ENCODE measurements at places on chromosomes 7 and 10.

- DNase-seq = no peak
Observed at GRCh38 chr10:28090506-28090905, 91.6 kb upstream of the ODAD2 start.

- no peak for DNase-seq
Observed at GRCh38 chr10:120195984-120196712, 260.9 kb upstream of the PLPP4 start.

- no peak for DNase-seq
Observed at GRCh38 chr10:114970515-114970914, 32.5 kb downstream of the TRUB1 start.

DNA sequence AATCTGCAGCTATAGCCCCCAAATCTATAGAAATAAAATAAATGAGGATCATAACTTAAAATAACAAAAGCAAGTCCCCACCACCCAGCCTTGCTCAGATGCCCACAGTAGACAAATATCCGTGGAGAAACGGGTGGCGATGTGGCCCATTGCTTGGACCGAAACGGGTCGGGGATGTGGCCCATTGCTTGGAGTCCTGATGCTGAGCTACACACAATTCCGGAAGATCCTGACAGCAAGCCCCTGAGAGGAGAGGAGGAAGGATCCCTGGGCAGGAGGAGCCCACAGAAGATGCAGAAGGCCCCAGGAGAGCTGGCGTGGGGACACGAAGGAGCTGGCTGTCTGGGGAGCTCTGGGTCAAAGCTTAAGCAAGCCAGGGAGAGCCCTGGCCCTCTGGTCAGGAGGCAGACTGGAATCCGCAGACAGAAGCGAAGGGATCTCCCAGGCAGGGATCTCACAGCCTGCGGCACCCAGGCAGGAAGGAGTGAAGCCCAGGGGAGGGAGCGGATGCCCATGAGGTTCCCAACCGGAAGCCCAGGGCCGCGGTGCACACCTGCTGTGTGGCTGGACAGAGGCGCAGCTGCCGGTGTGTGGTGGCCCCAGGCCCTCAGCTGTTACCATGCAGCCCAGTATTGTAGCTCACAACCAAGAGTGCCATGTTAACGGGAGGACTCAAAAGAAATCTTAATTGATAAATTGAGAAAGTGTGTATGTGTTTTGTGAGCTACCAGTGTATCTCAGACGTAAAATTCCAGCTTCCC, 138.8 kb downstream of the ADARB2 start:
- DNase-seq = no peak

DNA sequence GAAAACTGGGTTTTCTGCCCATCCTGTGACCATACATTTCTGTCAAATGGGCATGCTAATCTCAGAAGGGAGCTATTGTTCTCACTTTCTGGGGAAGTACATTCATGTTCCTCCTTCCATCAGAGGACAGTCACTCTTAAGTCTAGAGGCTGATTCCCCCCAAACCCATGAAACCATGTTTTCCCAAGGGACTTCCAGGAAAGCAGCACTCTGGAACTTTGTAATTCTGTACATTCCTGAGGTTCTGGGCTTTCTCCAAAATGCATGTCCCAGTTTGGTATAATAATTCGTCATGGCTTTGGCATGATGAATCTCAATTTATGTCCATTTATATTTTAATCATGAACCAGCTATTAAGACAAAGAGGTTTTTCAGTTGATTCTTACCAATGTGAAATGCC, 688.1 kb downstream of the LRMDA start:
- peak; percentile 67 for DNase-seq

DNA sequence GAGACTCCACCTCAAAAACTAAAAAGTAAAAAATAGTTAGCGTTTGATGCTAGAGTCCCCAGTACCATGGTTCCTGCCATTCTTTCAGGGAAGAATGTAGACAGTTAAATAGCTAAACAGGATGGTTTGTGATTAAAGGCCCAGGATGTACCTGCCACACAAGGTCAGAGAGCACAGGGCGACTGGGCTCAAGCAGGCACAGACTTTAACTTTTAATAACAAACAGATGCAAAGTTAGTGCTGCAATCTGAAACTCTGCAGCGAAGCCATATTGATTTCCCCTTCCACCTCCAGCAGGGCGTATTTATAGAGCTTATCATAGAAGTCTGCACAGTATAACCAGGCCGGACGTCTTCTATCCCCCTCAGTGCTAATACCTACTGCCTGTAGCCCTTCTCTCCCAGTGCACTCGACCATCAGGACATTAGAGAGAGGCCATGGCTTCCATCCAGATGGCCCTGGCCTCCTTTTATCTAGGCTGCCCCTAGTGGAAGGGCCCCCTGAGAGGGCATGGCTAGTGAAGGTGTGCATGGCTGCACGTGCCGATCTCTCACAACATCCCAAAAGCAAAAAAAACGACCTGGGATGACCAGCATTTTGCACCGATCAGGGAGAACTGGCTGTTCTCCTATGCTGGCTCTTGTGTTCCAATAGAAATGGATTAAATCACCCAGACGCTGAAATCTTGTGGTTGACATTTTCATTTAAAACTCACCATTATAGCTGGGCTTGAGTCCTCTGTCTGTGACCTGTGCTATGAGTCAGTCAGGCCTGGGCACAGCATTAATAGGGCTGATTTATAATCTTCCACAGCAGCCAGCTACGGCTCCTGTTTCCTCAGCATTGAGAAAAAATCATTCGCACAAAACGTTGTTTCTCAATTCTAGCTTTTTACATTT, 7.6 kb upstream of the BAG3 start:
- peak; percentile 85 for DNase-seq

DNA sequence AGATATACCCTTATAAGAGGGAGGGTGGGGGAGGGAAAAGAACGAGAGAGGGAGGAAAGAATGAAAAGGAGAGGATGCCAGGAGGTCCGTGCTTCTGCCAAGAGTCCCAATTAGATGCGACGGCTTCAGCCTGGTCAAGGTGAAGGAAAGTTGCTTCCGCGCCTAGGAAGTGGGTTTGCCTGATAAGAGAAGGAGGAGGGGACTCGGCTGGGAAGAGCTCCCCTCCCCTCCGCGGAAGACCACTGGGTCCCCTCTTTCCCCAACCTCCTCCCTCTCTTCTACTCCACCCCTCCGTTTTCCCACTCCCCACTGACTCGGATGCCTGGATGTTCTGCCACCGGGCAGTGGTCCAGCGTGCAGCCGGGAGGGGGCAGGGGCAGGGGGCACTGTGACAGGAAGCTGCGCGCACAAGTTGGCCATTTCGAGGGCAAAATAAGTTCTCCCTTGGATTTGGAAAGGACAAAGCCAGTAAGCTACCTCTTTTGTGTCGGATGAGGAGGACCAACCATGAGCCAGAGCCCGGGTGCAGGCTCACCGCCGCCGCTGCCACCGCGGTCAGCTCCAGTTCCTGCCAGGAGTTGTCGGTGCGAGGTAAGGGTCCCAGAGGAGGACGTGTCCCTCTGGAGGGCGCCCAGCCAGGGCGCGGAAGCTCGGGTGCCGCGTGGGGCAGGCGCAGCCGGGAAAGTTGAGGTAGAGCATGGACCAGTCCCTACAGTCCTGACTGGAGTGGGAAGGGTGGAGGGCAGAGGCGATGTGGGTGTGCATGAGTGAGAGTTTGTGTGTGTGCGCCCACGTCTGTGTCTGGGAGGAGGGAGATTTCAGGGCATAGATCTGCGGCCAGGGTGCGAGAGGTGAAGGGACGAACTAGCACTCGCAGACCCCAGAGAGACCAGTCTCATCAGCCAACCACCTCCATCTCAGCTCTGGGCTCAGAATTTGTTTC, 844 bp downstream of the GRM3 start:
- no peak for DNase-seq

GRCh38 chr7:23024454-23024853, 10.5 kb upstream of the HYCC1 start:
- DNase-seq = no peak

- no peak for DNase-seq
Observed at GRCh38 chr10:74842301-74842954, 16.0 kb downstream of the KAT6B start.

- no peak for DNase-seq
Observed at GRCh38 chr7:41046221-41046761, 656.6 kb downstream of the INHBA start.

- no peak for DNase-seq
Observed at GRCh38 chr10:128070161-128070560, 56.1 kb downstream of the MKI67 start.

GRCh38 chr7:19491821-19492452, 216.9 kb downstream of the POLR1F start:
- peak; percentile 21 for DNase-seq
